Mesangial cell (primary cell): ENCODE measurements at places on chromosomes 13 and 19. TPM values are rescaled to one million over a fixed set of nuclear protein-coding genes. Genes with fewer than 3 reads are reported as not detected.

ZNF221 gene
- 2.0 and 2.2 TPM in 2 replicates for total RNA-seq

SERTAD1 gene
- 8.0 and 12.5 TPM in 2 replicates for total RNA-seq

HSH2D gene
- total RNA-seq, result not detected in 2 replicates

MAST1 gene
- 0.49 and 1.0 TPM in 2 replicates for total RNA-seq

WDR87 gene
- total RNA-seq, result not detected in 2 replicates

ZNF615 gene
- total RNA-seq, result 2.9 and 3.2 TPM in 2 replicates

TRMT1 gene
- 42.7 and 48.6 TPM in 2 replicates for total RNA-seq

IER2 gene
- total RNA-seq, result 75.2 and 81.3 TPM in 2 replicates

FCHO1 gene
- total RNA-seq, result 1.3 and 5.4 TPM in 2 replicates

PRMT1 gene
- 222 and 459 TPM in 2 replicates for total RNA-seq

CFD gene
- 0.81 and 7.0 TPM in 2 replicates for total RNA-seq

FXYD7 gene
- total RNA-seq, result 0.25 TPM in 1 of 2 replicates, not detected in the other

ZFP36 gene
- 15.0 and 34.1 TPM in 2 replicates for total RNA-seq

ZNF600 gene
- 2.0 and 3.9 TPM in 2 replicates for total RNA-seq

MRPL54 gene
- total RNA-seq, result 72.1 and 76.9 TPM in 2 replicates

STXBP2 gene
- total RNA-seq, result 37.0 and 76.3 TPM in 2 replicates

UNC13A gene
- 0.16 and 0.25 TPM in 2 replicates for total RNA-seq
